ENCODE measurements at places on chromosomes 13 and 19. TPM values are rescaled to one million over a fixed set of nuclear protein-coding genes. Genes with fewer than 3 reads are reported as not detected.

ZNF418 gene
- total RNA-seq, result 8.4 TPM

NKPD1 gene
- total RNA-seq, result 0.44 TPM

ICAM5 gene
- total RNA-seq, result 1.8 TPM

ATXN8OS gene
- not detected for total RNA-seq

MPND gene
- 5.6 TPM for total RNA-seq

UBAC2 gene
- total RNA-seq, result 32.5 TPM

SLC17A7 gene
- not detected for total RNA-seq

SPINT2 gene
- total RNA-seq, result 1.7 TPM

MIDN gene
- 23.0 TPM for total RNA-seq

MYBPC2 gene
- total RNA-seq, result not detected

Measured in uterine smooth muscle cell (primary cell).